ENCODE measurements at places on chromosomes 7 and 10.

GRCh38 chr7:26696978-26697377, 167.4 kb downstream of the SKAP2 start:
- DNase-seq = no peak

DNA sequence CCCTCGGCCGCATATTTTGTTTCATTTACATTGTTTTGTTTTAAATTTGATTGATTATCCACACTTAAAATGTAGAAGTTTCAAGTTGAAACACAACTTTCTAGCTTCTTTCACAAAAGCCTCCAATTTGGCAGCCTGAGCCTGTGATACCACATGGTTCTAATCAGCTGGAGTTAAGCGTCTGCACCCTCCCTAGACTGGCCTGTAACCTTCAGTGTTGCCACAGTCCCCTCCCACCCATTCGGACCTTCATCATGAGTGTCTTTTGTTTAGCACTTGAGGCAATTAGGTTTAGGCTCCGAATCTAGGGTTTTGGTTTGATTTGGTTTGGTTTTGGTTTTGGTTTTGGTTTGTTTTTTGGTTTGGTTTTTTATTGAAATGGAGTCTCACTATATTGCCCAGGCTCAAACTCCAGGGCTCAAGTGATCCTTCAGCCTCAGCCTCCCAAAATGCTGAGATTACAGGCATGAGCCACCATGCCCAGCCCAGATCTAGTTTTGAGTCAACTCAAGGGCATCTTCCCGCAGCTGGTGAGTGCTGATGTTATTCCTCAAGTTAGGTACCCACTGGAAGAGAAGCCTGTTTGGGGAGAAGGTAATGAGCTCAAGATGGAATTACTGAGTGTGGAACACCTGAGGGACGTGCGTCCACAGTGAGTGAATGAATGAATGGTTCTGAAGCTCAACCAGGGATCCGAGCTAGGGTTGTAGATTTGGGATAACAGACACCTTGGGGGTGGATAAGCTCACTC, 201.4 kb downstream of the HECW1 start:
- DNase-seq = no peak

DNA sequence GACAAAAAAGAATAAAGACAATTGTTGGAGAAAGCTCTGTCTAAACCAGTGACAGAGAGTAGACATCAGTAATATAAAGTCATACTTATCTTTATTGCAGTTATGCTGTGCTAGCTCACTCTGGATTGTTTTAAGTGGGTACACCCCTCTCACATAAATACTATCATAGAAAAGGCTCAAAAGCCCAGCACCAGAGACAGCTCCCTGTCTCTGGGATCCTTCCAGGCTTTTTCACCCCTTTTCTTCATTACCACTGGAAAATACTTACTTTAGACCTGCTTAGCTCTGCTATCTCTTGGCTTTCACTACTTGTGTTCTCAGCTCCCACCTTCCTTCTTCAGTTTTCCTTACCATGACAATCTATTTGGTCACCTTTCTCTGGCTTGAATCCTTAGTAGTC, 259.1 kb upstream of the MINDY3 start:
- no peak for DNase-seq

DNA sequence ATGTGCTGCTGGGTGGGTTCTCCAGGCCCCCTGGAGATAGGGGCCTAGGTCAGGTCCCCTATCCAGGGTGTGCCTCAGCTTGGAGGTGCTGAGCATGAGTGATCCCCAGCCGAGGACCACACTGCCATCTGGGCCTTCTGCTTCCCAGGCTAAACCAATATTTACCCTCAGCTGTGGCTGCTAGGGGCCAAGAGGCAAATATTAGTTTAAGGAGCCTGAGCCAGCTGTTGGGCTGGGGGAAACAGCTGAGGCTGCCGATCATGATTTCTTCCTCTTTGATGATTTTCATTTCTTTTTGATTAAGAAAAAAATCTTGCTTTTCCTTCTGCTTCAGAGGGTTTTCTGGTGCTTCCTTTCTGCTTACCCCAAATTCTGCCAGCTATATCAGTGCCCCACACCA, 83.4 kb downstream of the NEURL1 start:
- DNase-seq = no peak

- DNase-seq = no peak
These were observed 56.5 kb downstream of the FIGNL1 start for GRCh38 chr7:50393547-50394252.

DNA sequence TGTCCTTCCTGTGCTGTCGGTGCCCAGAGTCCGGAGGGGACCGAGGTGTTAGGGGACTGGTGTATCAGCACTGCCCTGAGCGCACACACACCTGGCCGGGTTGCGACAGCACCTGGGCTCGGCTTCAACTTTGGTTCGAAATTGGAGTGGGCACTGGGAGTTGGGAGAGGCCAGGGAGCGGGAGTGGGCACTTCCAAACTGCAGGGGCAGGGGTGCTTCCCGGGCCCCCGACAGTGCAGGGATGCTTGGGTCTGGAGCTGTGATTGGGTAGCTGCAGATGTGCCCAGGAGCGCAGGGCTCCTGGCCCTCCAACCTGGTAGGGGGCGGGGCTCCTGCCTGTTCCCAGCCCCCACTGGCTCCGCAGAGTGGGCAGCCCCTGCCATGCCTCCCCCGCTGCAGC, 7.7 kb downstream of the BBS9 start:
- no peak for DNase-seq

DNA sequence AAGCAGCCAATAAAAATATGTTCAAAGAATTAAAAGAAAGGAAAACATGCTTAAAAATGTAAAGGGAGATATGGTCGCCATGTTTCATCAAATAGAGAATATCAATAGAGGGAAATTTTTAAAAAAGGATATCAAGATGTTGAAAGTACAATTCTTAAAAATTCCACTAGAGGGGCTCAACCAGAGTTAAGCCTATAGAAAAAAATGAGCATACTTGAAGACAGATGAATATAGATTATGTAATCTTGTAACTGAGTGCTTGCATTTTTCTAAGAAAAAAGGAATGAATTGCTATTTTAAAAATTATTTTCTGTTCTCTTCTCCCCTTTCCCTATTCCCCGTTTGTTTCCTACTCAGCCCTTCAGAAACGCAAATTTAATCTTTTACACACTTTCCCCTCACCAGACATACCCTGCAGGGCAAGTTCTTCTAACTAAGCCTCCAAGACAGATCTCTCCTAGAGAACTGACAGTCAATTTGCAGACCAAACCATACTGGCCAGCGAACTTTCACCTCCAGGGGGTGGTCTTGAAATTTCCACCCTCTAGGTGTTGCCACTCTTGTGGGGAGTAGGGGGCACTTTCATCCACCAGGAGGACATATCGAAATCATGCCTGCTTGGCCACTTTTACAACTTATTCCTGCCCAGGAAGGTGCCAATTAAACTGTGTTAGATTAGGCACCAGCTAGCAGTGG, 67.7 kb downstream of the NSUN6 start:
- no peak for DNase-seq

DNA sequence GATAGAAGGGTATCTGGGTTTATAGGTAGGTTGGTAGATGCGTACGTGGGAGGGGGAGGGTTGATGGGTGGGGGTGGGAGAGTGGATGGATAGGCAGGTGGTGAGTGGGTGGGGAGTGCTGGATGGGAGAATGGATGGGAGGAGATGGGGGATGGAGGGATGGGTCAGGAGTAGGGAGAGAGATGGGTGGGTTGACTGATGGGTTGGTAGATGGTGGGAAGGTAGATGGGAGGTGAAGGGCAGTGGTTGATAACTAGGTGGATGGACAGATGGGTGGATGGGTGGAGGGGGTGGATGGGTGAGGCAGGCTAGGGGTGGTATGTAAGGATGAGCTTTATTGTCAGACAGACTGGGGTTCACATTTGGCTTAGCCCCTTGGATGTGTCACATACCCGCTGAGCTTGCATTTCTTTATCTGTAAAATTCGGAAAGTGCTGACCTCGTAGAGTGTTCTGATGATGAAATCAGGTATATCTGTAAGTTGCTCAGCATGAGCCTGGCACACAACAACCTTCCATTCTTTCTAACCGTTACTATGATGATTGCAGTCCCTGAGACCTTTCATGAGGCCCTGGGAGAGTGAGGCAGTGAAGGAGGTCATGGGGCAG, 34.3 kb downstream of the SLIT1 start:
- no peak for DNase-seq

DNA sequence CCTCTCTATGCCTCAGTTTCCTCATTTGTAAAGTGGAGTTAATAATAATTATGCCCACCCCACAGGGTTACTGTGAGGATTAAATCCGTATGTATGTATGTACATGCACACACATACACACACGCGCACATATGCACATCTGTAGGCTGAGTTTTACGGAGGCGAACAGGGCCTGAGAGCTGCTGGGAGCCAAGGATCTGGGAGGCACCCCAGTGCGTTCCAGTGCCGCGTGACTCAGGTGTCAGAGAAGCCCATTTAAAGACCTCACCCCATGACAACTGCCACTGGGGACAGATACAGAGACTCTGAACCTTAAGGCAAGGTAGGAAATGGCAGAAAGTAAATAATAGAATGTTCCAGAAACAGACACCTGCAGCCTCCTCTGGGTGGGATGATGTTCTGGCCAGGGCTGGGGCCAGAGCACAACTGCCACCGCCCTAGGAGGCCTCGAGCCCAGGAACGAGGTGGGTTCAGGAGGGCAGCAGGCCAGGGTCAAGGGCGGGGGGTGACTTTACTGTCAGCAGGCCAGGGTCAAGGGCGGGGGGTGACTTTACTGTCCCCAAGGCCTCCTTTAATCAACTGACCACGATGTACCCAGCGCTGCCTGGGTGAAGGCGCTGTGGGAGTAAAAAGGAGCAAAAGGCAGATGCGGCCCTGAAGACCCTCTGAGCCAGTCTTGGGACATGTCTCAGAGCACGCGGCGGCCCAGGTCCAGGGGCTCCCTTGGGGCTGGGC, 54.9 kb downstream of the PRKAG2 start:
- DNase-seq = no peak

DNA sequence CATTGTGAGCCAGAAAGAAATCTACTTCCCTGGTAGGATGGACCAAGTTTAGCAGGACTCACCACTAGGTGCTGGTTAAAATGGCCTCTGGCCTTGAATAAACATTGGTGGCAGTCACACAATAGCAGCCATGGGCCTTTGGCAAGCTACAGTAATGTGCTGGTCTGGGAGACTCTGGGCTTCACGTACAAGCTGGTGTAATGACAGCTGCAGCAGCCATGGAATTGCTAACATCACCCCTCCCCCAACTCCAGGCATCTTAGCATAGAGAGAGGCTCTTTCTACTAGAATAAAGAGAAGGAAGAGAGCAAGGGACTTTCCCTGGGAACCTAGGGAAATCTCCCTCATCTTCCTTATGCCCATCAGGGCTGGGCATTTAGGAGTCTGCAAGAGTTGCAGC, 205.1 kb upstream of the SEMA3A start:
- no peak for DNase-seq

GRCh38 chr7:20316706-20317105, 14.0 kb upstream of the ITGB8 start:
- no peak for DNase-seq

GRCh38 chr10:87852089-87852488, 11.2 kb downstream of the KLLN start:
- no peak for DNase-seq

DNA sequence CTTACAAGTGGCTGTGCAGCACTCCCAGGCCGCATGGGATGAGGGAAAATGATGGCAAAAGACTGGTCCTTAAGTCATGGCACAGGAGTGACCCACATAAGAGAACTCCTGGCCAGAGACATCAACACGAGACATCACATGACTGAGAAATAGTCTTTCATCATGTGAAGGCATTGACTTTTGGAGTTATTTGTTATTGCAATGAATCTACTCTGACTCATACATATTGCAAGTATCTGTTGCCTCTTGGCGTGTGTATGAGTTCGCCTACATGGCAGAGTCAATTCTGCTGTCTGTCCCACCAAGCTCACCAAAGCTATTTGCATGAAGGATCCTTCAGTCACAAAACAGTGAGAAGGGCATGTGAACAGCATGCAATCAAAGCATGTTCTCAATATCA, 59.7 kb upstream of the HABP2 start:
- no peak for DNase-seq

DNA sequence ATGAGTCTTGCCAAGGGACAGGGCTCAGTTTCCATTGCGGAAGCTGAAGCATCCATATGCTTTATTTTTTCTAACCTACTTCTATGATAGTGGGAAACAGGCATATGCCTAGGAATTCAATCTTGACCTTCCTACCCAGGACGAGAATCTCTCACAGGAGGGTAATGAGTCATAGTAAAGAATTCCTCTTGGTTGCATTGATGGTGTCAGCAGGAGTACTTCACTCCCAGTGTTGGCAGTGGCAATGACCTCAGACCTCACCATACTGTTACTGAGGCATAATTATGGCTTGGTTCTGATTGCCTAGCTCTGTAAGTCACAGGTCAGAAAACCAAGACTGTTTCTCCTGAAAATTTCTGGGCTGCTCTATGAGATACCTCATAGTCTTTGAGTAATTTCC, 552.9 kb downstream of the ARL4A start:
- DNase-seq = no peak

GRCh38 chr7:45048748-45049147, 40.0 kb downstream of the NACAD start:
- no peak for DNase-seq

DNA sequence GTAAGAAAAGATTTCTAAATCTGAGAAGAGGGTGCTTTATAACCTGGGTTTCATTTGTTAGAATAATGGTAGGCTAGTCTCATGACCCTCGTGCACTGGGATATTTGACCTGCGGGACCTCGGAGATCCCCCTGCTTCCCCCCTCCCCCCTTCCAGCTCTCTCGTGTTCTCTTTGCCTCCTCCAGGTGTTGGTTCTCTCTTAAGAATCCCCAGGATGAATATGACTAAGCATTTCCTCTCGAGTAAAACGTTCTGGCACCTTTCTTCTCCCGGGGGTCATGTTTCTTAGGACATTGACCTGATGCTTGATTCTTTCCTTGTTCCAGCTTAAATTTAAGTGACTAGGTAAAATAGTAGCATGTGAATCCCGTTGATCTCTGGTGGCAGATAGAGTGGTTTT, 71.2 kb downstream of the SHH start:
- DNase-seq = no peak

DNA sequence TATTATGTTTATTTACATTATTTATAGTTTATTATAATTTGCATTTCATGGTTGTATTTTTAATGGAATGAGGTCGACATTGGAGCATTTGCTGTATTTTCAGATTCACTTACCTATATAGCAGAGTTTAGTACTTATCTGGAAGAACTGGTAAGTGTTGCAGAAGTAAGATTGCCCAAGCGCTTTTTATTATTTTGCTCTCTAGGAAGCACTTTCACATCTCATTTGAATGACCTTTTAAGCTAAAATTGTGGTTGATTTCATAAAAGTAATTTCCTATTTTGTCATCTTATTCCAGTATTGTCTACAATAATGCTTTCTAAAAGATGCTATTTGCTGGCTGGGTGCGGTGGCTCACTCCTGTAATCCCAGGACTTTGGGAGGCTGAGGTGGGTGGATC, 28.6 kb downstream of the SEC61A2 start:
- no peak for DNase-seq

DNA sequence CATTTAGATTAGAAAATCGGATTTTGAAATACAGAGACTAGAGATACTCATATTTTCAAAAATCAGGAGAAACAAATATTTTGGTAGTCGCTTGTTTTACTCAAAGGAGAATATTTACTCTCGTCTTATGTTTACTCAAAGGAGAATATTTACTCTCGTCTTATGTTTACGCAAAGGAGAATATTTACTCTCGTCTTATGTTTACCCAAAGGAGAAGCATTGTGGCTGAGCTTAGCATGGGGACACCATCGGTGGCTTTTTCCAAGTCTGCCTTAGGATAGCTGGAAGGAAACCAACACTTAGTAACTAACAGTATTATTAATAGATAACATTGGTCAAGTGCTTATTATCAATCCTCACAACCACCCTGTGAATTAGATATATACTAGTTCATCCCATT, 71.8 kb downstream of the SNX10 start:
- no peak for DNase-seq
